Bronchial smooth muscle cell (primary cell): ENCODE measurements at places on chromosomes 4 and X. TPM values are rescaled to one million over a fixed set of nuclear protein-coding genes. Genes with fewer than 3 reads are reported as not detected.

Gene PAGE2
- not detected in 2 replicates for total RNA-seq

Gene KCNE5
- total RNA-seq = 0.32 and 0.34 TPM in 2 replicates

Gene CFAP47
- total RNA-seq = under 0.01 TPM in 1 of 2 replicates, not detected in the other

Gene ASB9
- total RNA-seq = 0.09 and 1.4 TPM in 2 replicates

Gene VCX2
- total RNA-seq = not detected in 2 replicates

Gene FRG2
- total RNA-seq = not detected in 2 replicates

Gene SYP
- 0.16 and 0.43 TPM in 2 replicates for total RNA-seq
